ENCODE measurements at places on chromosomes 16 and 17.

GRCh38 chr17:19285213-19285900 is 48.2 kb downstream of the EPN2 start:
- DNase-seq, result no peak

GRCh38 chr16:26447570-26447969 is 619.2 kb upstream of the C16orf82 start:
- no peak for DNase-seq

- DNase-seq, result no peak
These were observed 38.7 kb upstream of the RHOT1 start for GRCh38 chr17:32103476-32104113.

- no peak for DNase-seq
These were observed 76.5 kb upstream of the ATF7IP2 start for GRCh38 chr16:10309271-10309932.

GRCh38 chr17:41666237-41666641 is 22.4 kb upstream of the EIF1 start:
- no peak for DNase-seq

- DNase-seq, result peak; percentile 95
These were observed 47.2 kb downstream of the ARHGAP27 start for GRCh38 chr17:45385331-45385997.

DNA sequence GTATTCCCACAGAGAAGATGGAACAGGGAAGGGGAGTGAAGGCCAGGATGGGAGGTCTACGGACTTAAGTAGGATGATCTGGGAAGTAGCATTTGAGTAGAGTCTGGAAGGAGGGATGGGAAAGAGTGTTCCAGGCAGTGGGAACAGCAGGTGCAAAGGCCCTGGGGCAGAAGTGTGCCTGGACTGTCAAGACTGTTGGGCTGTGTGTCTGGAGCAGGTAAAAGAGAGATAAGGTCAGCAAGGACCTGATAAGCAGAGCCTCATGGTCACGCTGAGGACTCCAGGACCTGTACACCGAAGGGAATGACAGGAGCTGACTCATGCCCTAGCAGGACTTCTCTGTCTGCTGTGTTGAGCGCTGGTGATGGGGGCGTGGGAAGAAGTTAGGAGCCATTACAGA is 723 bp upstream of the CARD14 start:
- DNase-seq, result no peak

GRCh38 chr16:69307091-69307490 is 4.1 kb upstream of the VPS4A start:
- no peak for DNase-seq

GRCh38 chr17:28657756-28658155 is 4.0 kb downstream of the SDF2 start:
- no peak for DNase-seq

GRCh38 chr16:22402191-22402590 is 27.8 kb upstream of the CDR2 start:
- DNase-seq, result no peak

- DNase-seq, result no peak
These were observed 18.5 kb downstream of the NGFR start for GRCh38 chr17:49513641-49514040.
